Ecto neural progenitor cell (in vitro differentiated cells): ENCODE measurements at places on chromosomes 2 and 18.

GRCh38 chr2:9029721-9030120, 26.2 kb upstream of the MBOAT2 start:
- DNase-seq, result no peak

DNA sequence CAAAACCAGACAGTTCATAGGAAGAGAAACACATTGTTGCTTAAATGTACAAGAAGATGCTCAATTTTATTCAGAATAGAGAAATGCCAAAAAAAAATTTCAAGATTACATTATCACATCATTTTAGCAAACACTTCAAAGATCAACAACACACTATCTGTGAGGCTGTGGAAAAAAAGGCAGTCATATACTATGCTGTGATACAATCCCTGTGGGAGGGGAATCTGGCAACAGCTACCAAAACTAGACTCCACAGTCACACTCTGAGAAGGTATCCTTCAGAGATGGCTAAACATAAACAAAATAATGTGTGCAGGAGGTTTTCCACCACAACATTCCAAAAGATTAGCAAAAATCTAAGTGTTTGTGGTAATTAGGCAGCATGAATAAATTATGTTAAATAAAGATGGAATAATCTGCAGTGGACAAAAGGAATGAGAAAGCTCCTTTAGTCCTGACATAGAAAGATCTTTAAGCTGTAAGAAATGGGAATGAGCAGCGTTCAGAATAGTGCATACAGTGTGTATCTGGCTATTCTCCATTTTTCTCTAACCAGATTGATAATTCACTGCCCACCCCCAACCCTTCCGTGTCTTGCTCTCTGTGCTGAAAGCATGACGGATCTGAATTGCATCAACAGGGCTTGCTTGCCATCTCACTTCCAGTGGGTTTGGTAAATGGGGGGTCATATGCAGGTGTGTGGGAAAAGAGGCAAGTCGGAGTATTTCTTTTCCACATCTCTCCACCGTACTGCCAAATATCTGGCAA, 329.6 kb downstream of the MBD2 start:
- no peak for DNase-seq

GRCh38 chr18:79778291-79778791, 19.4 kb upstream of the KCNG2 start:
- no peak for DNase-seq

GRCh38 chr2:86671337-86671981, 47.8 kb upstream of the RNF103 start:
- no peak for DNase-seq

DNA sequence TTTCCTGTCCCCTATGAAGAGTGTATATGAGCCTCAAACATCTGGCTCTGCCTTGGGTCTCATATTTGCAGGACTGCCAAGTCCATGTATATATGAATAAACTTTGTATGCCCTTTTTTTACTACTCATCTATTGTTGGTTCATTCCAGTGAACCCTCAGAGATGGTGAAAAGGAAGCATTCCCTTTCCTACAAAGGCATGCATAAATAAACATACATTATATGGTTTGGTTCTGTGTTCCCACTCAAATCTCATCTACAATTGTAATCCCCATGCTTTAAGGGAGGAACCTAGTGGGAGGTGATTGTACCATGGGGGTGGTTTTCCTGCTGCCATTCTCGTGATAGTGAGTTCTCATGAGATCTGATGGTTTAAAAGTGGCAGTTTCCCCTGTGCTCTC, 534.2 kb downstream of the SPAG16 start:
- DNase-seq, result no peak

GRCh38 chr2:126571403-126571802, 84.6 kb upstream of the GYPC start:
- DNase-seq, result no peak

GRCh38 chr2:227886149-227886548, 14.7 kb downstream of the DAW1 start:
- no peak for DNase-seq

GRCh38 chr2:74181739-74182138, 3.1 kb upstream of the MOB1A start:
- no peak for DNase-seq

- DNase-seq, result no peak
Measured at GRCh38 chr2:122999258-122999657, 1025.8 kb upstream of the CNTNAP5 start.

DNA sequence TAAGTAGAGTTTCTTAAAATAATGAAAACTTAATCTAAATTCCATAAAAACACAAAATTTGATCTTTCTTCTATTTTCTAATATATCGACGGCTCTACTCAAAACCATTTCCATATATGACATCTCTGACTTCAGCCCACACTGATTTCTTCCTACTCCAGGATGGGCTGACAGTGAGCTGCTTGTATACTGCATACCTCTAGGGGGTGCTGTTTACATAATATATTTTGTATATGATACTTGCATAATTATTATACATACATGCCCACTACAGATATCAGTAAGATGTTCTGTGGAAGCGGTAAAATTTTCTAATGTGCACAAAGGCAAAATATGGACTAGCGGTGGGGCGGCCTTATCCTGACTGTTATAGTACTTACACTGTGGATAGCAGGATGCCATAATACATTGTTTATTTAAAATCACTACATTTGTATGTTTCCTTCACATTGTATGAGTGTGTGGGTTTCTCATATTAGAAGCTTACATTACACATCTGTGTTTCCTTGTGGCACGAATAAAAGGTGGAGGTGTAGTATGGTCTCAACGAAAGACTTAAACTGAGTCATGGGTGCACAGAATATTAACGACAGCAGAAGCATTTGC, 66.1 kb upstream of the NXPH2 start:
- DNase-seq, result no peak

- no peak for DNase-seq
Measured at GRCh38 chr2:73896362-73897239, 3.8 kb downstream of the ACTG2 start.

DNA sequence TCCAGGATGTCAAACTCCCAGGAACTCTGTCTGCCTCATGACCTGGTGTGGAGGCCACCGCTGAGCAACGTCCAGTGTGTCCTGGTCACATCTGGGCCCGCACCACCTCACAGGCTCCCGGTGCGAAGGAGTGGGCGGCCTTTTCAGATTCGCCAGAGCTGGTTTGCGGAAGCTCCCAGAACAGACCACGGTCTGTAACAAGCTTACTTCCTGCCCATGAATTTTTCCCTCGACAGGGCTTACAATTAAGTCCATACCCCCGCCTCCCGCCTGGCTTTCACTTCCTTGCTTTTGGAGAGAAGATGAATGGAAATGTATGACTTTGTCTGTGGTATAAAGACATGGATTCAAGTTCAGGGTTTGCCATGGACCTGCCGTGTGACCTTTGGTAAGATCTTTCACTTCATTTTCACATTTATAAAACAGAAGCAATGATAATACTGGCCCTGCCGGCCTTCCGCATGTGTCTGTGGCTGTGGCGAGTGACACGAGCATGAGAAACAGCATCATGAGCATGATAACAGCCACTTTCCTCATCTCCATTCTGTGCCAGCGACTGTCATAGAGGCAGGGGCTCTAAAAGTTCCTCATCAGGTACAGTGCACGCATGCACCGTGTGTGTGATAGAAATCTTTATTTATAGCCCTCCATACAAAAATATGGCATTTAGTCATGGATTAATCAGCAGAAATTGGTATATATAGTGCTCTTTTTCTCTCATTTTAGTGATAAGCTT, 31.0 kb upstream of the KCNF1 start:
- peak; percentile 37 for DNase-seq

GRCh38 chr18:48949606-48950535, 894 bp downstream of the SMAD7 start:
- peak; percentile 77 for DNase-seq

GRCh38 chr2:127373362-127374083, 14.3 kb downstream of the MAP3K2 start:
- no peak for DNase-seq

GRCh38 chr18:61870151-61870550, 22.7 kb downstream of the RNF152 start:
- no peak for DNase-seq

- no peak for DNase-seq
Measured at GRCh38 chr2:8457092-8457481, 224.8 kb upstream of the ID2 start.

DNA sequence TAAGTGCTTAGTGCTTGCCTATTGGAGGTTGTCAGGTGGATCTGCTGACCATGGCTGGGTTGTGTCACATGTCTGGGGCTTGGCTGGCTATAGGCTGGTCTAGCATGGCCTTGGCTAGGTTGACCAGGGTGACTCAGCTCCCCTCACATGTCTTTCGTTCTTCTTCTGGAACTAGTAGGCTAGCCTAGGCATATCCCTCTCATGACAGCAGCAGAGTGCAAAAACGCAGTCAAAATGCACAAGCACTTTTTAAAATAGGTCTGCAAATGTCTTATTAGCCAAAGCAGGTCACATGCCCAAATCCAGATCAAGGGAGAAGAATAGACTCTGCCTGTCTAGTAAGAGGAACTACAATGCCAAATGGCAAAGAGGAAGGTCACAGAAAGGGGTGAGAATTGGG, 179.7 kb upstream of the ACVR2A start:
- no peak for DNase-seq

DNA sequence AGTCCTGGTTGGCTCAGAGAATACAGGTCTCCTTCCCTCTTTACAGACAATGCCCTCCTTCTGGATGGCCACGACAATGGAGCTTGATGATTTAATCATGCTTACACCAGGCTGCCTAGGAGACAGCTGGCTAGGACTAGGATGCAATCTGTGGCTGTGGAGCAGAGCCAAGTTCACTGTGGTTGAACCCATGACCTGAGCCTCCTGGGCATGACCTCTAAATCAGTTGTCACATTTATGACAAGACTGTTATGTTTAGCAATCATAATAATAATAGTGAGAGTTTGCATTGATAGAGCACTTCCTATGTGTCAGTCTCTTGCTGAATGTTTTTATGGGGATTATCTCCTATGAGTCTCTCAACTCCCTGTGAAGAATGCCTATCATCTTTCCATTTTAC, 244.1 kb downstream of the ICOS start:
- DNase-seq, result no peak

- peak; percentile 76 for DNase-seq
Measured at GRCh38 chr2:23330214-23330613, 54.8 kb upstream of the KLHL29 start.

- DNase-seq, result no peak
Measured at GRCh38 chr18:53115876-53116585, 776.0 kb downstream of the DCC start.

- DNase-seq, result no peak
Measured at GRCh38 chr2:62112179-62112578, 83.7 kb upstream of the B3GNT2 start.

- peak; percentile 10 for DNase-seq
Measured at GRCh38 chr2:240651185-240651584, 25.9 kb downstream of the GPR35 start.

- no peak for DNase-seq
Measured at GRCh38 chr2:68126561-68126960, 31.1 kb upstream of the PNO1 start.

- DNase-seq, result no peak
Measured at GRCh38 chr2:20611077-20611843, 39.6 kb downstream of the HS1BP3 start.

DNA sequence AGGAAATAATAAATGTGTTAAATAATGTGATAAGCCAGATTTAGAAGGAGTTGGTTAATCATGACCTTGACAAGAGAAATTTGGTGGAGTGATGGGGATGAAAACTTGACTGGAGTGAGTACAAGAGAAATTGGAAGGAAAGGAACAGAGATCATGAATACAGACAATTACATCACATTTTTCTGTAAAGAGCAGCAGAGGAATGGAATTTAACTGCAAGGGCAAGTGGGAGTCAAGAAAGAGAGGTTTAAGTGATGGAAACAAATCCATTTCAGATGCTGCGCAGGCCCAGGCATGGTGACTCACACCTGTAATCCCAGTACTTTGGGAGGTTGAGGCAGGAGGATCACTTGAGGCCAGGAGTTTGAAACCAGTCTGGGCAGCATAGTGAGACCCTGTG, 46.7 kb downstream of the ICA1L start:
- no peak for DNase-seq

DNA sequence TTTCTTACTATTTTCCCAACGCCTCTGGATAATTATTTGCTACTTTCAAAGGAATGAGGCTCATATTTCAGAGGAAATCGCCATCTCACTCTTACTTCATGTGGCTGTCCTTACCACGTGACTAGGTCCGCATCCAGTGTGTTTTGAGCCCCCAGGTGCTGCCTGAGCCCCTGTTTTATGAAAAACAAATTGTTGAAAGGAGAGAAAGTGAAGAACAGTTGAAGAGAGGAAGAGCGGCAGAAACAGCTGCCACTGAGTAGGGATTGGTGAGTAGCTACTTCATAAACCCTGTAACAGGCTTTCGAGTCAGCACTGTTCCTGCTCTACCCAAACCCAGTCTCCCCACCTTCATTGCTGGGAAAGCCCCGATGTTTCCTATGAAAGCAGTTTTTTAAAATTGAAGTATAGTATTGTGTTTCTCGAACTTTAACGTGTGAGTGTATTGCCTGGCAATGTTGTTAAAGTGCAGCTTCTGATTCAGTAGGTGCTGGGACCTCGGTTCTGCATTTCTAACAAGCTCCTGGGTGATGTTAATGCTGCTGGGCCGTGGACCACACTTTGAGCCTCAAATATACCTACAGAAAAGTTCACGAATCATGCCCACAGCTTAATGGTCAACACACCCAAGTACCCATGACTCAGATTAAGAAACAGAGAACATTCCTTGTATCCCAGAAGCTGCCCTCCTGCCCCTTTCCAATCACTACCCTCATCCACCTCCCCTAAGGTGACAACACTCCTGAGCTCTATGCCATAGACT, 39.7 kb downstream of the TMEM177 start:
- DNase-seq, result no peak

DNA sequence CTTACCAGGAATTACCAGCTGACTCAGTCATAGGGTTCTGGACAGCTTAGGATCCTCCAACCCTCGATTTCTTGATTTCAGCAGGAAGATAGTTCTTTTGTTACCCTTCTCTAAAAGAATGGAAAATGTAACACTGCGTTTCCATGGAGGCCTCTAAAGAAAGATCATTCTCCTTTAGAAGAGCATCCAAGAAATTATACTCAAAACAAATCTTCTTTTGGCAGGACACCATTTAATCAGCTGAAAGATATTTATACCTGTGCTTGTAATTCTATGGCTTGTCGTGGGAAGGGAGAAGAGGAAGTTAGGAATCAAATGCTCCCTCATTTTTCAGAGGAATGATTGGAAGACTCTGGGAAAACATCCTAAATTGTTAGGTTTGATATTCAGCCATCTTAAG, 130.5 kb downstream of the RAB3GAP1 start:
- no peak for DNase-seq

GRCh38 chr2:229768235-229768634, 53.9 kb upstream of the DNER start:
- DNase-seq, result no peak

- DNase-seq, result no peak
Measured at GRCh38 chr2:168722592-168722991, 79.8 kb upstream of the NOSTRIN start.

DNA sequence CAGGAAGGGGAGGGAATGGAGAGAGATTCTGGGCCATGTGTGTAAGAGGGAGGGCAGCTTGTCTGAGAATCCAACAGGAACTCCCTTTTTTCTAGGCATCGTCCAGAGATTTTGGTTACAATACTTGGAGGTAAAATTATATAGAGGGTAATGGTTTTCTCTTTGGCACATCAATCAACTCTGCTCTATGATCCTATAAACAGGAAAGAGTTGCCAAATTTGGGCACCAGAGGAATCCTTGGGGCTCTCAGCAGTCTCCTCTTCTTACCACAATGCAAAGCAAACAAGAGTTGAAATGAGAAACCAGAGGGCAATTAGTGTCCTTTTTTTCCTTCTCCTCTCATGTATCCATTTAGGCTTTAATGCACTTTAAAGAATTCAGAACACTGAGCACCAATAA, 243.4 kb downstream of the SLC8A1 start:
- DNase-seq, result no peak

- no peak for DNase-seq
Measured at GRCh38 chr18:68267583-68267982, 447.3 kb downstream of the TMX3 start.

- no peak for DNase-seq
Measured at GRCh38 chr2:20178249-20178607, 46.7 kb downstream of the SDC1 start.
